ENCODE measurements at places on chromosomes 3 and 15.

- DNase-seq: no peak
Measured at GRCh38 chr3:107561980-107562379, 39.2 kb downstream of the BBX start.

- no peak for DNase-seq
Measured at GRCh38 chr3:10281951-10282350, 10.8 kb downstream of the GHRL start.

DNA sequence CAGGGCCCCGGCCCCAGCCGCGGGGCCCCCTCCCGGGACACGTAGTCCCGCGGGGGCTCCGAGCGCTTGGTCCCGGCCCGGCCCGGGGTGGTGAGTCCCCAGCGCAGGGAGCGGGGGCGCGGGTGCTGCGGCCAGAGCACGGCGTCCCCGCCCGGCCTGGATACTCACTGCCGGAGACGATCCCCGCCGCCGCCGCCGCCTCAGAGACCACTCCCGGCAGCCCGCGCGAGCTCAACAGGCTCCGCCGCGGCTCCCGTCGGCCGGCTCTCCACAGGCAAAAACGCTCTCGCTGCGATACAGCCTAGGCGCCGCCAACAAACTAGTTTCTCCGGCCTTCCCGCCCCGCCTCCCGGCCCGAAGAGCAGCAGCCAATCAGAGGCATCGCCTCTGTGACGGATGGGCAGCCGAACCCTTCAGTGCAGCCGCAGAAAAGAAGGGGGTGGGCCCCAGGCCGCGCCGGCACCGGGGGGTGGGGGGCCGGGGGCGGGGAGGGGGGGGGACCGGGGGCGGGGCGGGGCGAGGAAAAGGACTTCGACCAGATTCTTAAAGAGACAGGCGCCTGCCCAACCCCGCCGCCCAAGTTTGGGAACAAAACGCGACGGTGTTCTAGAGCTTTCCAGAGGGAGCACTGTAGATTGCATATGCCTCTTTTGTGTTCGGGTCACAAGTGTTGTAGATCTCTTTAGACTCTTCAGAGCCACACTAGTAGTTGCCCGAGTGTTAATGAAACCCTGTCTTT, at the start of gene KLHL25:
TSS of gene KLHL25 (minus strand) at position 328 of the 739 bp plus-strand sequence. CDS start 25,115 bp downstream, outside the sequence.
- peak; percentile 95 for DNase-seq

DNA sequence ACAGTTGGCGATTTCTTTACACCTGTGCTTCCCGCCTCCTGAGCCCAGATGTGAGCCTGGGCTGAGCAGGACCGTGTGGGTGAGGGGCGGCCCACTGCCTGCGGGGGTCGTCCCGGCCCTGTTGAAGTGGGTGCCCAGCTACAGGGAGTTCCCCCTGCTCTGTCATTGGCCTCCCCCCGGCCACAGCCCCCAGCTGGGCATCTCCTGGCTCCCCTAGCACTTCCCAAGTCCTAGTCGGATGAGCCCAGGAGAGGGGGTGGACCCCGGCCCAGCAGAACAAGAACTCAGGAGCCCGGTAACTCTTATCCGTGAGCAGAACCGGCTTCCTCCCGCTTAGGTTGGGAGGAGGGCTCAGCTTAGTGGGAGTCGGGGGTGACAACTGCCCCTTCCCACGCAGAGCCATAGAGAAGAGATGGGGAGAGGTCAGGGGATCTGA, 757 bp downstream of the PAQR5 start:
- DNase-seq: no peak

DNA sequence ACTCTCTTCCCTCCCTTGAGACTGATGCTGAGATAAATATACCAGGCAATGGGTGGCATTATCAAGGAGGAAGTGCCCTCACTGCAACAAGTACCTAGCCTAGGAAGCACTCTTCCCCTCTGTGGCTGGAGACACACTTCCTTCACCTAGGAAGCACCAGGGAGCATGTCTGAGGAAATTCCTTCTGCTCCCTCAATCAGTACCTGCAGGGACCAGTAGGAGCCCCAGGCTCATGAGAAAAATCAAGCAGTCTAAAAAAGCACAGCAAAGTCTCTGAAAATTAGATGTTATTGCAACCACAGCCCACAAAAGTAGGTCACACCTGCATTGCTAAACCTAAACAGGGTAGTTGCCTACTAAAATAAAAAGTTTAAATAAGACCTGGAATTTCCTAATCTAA, 78.2 kb upstream of the TRPM1 start:
- DNase-seq: no peak

DNA sequence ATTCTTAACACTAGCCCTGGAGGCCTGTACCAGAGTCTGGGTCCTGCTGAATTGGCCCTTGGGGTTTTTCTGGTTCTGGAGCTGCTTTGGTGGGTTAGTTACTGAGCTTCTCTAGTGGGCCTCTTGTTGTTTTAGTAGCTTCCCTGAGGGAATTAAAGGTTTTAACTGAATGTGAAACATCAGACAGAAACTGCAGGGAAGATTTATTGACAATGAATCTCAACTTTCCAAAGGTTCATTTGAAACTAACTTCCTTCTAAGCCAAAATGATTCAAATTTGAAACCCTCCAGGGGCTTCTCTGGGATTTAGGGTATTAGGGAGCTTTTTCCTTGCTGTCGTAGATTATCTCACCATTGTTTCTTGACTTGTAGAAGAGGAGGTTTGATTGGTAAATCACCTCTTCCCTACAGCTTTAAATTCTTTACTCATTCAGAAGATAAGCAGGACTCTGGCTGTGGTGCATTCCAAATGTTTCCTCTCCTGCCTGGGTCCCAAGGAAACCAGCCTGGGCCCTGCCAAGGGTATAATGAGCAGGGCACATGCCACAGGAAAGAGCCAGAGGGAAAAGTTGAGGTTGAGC, 71.0 kb downstream of the TP63 start:
- DNase-seq: no peak

DNA sequence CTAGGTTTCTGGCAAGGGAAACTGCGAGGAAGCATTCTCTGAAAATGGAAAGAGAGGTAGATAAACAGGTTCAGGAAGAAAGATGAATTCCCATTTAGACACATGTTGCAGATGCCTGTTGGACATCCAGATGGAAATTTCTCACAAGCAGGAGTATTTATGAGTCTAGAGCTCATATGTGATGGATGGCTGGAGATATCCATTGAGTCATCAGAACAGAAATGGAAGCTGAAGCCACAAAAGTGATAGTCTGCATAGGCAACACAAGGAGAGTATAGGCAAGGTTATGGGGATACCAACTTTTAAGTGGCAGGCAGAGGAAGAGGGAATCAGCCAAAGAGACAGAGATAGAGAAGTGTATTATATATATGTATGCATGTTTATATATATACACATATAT, 6.3 kb upstream of the RAMAC start:
- DNase-seq: no peak

DNA sequence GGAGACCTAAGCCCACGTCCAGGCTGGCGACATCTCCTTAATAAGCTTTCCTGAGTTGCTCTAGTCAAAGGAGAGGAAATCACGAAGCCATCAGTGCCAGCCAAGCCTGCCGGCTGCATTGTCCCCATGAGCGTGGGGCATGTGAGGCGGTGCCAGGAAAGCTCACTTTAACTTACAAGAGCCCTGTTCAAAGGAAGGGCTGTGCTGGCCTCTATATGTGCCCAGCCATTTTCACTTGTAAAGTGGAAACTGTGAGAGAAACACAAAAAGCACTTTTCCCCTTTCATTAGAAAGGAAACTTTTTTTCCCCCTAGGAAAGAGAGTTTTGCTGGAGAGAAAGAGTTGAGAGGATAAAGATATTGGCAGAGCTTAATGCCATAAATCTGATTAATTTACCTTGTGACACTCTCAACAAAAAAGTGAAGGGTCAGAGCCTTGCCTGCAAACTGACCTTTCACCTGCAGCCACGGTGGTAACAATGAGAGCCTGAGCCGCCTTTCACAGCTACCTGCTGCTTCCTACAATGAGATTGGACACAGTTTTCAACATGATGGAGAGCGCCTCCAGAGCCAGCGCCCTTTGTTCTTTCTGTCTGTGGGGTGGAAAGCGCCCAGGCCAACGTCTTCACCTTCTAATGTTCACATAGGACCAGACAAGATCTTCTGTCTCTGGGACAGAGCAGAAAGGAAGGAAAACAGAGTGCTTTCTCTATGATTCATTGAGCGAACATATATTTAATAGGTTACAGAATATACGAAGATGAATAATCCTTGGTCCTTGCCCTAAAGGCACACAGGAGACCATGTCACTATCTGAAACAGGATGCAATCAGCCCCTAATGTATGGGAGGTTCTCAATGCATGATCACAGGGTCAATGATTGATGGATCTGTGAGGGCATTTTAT, 233.1 kb upstream of the HES1 start:
- no peak for DNase-seq

DNA sequence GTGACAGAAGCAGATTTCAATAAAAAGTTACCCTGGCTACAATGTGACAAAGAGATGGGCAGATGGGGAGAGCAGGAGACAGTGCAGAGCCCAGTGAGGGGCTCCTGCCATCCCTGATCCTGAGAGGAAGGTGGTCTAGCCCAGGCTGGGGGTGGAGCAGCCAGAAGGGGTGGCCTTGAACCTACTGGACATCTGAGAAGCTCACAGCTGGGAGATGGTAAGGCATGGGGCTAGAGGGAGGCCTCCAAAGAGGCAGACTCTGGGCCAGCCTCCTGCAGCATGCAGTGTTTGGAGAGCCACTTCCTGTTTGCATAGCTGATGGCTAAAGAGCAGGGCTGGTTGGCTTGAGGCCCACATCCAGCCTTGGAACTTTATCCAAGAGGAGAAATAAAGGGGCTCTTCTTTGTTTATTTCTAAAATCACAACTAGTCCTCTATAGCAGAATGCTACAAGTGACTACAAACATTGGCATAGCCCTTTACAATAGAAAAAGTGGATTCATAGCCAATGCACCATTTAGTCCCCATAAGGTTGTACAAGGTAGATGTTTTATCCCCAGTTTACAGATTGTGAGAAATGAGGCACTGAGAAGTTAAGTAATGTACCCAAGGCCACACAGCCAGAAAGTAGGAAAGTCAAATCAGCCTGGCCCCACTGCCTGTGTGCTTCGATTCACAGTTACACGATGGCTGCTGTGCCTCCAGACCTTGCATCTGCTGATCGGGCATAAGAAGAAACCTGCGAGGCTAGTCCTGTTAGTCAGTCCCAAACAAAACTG, 4.6 kb downstream of the EFCC1 start:
- DNase-seq: no peak

- DNase-seq: no peak
Measured at GRCh38 chr3:175861916-175862315, 1002.8 kb downstream of the NAALADL2 start.

DNA sequence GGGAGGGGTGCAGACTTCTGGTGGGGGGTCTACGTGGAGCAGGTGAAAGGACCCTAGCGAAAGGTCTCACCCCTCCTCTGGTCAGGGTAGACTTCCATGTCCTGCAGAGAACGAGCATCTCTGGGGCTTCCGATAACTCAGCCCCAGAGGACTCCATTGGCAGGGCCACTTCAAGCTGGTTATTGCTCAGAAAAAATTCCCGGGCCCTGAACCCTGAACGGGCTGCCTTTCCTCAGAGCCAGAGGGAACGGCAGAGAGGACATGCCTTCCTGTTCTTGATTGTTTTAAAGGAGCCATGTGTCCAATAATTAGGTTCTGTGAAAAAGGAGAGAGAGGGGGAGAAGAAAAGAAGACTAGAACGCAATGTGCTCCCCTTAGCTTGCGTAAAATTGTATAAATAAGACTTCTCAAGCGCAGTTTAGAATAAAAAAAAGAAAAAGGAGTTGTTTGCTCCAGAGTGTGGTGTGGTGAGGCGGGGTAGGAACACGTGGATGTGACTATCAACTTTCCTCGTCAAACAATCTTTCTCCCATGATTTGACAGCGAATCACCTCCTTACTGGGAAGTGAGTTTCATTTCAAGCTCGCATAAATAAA, 193.4 kb upstream of the UBE2E1 start:
- no peak for DNase-seq

DNA sequence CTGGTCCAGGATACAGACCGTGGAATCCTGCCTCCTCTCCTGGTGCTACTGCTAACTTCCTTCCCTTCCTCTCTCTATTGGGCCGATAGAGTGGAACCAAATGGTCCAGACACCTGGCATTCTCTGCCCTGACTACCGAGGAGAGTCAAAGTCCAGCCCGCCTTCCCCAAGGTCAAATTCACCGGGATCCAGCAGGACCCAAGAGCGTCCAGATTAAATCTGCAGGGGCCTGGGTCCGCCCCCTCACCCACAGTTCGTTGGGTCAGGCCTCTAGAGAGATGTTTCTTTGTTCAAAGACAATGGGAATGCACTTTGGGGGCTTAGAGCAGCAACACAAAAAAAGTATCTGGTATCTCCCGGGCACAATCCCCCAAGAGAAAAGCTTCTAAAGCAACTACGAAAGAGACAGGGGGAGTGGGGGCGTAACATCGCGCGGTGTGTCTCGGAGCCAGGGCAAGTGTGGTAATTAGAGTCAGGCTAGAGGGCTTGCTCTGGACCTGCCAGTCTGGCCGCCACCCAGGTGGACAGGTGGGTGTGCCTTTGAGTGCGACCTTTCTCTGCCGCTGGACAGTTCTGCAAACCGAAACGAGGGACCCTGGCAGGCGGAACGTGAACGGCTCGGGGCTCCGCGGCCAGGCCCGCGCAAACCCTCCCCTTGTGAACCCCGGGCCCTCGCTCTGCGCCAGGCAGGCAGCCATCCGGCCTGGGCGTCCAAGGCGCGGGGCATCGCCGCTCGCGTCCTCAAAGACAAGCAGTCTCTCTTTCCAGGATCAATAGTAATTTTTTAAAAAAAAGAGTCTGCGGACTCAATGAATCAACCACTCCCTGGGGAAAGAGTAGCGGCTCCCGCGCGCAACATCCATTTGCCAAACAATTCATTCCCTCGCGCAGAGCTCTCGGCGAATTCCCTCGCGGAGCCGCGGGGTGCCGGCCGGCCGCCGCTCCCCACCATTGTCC, 806 bp downstream of the KLHL25 start:
- peak; percentile 68 for DNase-seq

All from activated CD4-positive, alpha-beta T cell treated with anti-CD3 and anti-CD28 coated beads for 36 hours (primary cell).